ENCODE measurements at places on chromosomes 16 and 17.

DNA sequence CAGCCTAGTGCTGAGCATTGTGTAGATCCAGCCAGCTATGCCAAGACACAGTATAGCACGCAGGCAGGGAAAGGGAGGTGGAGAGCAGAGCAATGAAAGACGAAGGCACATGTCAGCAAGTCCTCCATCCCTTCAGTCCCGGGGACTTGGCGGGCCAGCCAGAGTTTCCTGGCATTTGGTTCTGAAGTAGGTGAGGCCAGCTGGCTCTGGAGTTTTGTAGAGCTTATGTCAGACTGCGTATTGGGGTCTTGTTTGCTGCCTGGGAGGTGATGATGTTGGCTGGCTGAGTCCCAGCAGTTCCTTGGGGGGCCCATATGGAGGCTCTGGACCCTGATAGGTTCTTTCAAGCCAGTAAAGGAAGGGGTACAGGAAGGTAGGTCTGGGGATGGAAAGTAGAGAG, 55.7 kb upstream of the AKTIP start:
- DNase-seq: no peak

GRCh38 chr17:8696906-8697305, 47.7 kb downstream of the CCDC42 start:
- DNase-seq: no peak

DNA sequence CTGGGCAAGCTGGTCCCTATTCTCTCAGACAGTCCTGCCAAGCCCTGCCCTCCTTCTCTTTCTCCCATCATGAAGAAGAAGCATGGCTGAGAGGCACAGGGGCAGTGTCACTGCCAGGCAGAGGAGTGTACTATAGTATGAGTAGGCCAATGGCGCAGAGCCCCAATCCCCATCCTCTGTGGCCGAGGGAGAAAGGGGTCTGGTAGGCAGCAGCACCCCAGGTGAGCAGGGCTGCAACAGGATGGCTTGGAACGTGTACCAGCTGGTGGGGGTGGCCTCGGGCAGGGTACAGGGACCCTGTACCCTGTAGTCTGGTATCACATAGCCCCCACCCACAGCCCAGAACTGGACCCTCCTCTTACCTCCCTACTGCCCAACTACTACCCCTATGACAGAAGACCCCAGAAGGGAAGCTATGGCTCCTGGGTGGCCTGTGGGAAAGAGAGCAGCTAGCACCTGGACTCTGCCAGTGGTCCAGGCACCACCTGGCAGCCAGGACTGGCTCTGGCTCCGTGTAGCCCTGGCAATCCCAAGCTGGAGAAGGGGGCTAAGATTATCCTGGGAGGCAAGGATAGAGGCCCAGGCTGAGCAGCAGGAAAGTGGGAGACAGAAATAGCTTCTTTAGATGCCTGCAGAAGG, 4.4 kb downstream of the SMARCD2 start:
- DNase-seq: no peak

DNA sequence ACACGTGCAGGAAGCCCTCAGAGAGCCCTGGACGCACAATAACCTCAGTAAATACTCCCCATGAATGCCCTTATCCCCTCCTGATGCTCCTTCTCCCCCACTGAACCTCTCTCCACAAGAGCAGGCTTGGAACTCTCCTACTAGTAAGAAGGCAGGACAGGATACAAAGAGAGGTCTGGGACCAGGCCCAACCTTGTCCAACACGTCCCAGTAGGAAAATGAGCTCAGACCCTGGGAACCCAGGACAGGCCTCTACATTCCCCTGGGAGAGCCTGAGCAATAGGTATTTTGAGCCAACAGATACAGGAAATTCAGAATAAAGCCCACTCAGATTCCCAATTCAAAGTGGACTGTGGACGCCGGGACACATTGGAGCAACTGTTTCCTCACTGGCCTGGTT, 19.2 kb downstream of the ZNF423 start:
- no peak for DNase-seq

- peak; percentile 90 for DNase-seq
Observed at GRCh38 chr17:34254651-34255380, at the start of gene CCL2. TSS of gene CCL2 (plus strand) at chr17:34255285. CDS start at chr17:34255350, 65 bp downstream.
